ENCODE measurements at places on chromosomes 11 and 22. TPM values are rescaled to one million over a fixed set of nuclear protein-coding genes. Genes with fewer than 3 reads are reported as not detected.

OR8B8 gene
- total RNA-seq, result not detected

CELSR1 gene
- total RNA-seq, result 0.64 TPM

SNX32 gene
- total RNA-seq, result 3.4 TPM

PLEKHA7 gene
- total RNA-seq, result not detected

APBB1 gene
- 20.8 TPM for total RNA-seq

RIMBP3B gene
- total RNA-seq, result not detected

ACAT1 gene
- total RNA-seq, result 117 TPM

SLC22A25 gene
- total RNA-seq, result not detected

CASP12 gene
- total RNA-seq, result not detected

POU2AF2 gene
- total RNA-seq, result not detected

PKP3 gene
- total RNA-seq, result 3.5 TPM
